CD4-positive, alpha-beta memory T cell (primary cell): ENCODE measurements at places on chromosomes 11 and 22. TPM values are rescaled to one million over a fixed set of nuclear protein-coding genes. Genes with fewer than 3 reads are reported as not detected.

The ART5 gene
- not detected for polyA plus RNA-seq

The JHY gene
- 1.5 TPM for polyA plus RNA-seq

The KMT2A gene
- polyA plus RNA-seq = 4.6 TPM

The P2RY2 gene
- not detected for polyA plus RNA-seq

The ZP1 gene
- not detected for polyA plus RNA-seq

The KCNJ5 gene
- polyA plus RNA-seq = not detected

The CASP5 gene
- polyA plus RNA-seq = not detected

The SYNGR1 gene
- 0.30 TPM for polyA plus RNA-seq

The OR52E4 gene
- polyA plus RNA-seq = not detected

The IL18BP gene
- polyA plus RNA-seq = 19.7 TPM

The ARHGAP20 gene
- polyA plus RNA-seq = 0.04 TPM

The ASCL3 gene
- polyA plus RNA-seq = not detected
